ENCODE measurements at places on chromosomes 4 and X. TPM values are rescaled to one million over a fixed set of nuclear protein-coding genes. Genes with fewer than 3 reads are reported as not detected.

AFF2 gene
- 0.09 TPM for total RNA-seq

HTATSF1 gene
- total RNA-seq, result 25.5 TPM

RS1 gene
- total RNA-seq, result not detected

SYTL4 gene
- total RNA-seq, result 14.2 TPM

ARX gene
- not detected for total RNA-seq

FGFBP2 gene
- not detected for total RNA-seq

RASSF6 gene
- not detected for total RNA-seq

GASK1B gene
- total RNA-seq, result 99.3 TPM

TCP11X2 gene
- not detected for total RNA-seq
